ENCODE measurements at places on chromosomes 12 and 14. TPM values are rescaled to one million over a fixed set of nuclear protein-coding genes. Genes with fewer than 3 reads are reported as not detected.

DNA sequence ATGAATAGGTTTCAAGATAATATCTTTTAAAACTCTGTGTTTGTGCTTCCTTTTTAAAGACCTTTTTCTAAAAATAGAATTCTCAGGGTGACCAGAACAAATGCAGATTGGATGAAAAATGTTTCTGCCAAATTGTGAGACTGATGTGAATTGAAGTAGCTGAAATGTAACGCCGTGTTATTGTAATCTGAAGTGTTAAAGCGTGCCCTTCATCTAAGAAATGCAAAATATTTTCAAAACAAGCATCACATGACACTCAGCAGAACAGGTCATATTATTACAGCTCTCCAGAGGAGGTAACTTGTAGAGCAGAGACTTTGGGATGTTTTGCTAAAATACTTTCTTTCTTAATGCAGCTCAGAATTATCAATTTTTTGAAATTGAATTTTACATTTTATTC is 90.0 kb upstream of the PLEKHA5 start:
- no peak for DNase-seq

GRCh38 chr14:68928770-68929550 is 50.1 kb downstream of the ACTN1 start:
- no peak for DNase-seq

DNA sequence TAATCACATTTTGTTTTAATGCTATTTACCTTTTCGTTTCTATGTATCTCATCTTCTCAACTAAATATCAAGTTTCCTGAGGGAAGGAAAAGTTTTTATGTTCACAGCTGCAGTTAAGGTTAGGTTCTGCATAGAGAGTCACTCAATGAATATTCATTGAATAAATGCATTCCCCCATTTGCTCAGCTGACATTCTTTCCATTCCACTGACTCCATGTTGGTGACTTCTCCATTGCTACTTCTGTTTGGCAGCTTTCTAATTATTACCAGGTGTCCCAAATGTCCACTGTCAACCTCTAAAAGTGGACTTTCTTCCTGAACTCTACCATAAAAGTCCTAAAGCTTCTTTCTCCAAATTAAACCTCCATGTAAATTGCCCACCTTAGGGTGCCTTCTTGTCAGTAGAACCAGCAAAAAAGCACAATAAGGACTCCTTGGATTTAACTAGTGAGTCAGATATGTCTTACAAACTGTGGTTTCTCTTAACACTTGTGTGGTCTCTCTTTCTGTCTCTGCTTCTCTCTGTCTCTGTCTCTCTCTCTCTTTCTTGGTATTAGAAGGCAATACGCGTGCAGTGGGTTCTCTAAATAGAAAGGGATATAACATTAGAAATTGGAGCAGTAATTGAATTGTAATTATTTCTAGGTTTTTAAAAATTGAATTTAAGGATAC is 85.9 kb downstream of the TMEM117 start:
- DNase-seq, result no peak

DNA sequence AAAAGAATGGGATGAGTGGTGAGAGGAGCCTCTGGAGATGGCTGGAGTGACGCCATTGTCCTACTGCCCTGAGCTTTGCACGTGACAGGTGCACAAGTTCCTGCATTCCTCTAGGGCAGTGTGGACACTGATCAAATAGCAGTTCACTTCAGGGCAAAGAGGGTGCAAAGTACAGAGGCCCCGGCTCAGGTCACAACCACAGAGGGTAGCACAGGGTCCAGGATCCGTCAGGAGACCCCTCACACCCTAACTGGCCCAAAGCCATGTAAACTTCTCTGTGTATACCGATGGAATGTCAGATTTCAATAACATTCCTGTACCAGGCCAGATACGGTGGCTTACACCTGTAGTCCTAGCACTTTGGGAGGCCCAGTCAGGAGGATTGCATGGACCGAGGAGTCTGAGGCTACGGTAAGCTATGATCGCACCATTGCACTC is 10.4 kb upstream of the FBLN5 start:
- DNase-seq, result no peak

GRCh38 chr12:112559784-112560183 is 141.0 kb downstream of the PTPN11 start:
- no peak for DNase-seq

DNA sequence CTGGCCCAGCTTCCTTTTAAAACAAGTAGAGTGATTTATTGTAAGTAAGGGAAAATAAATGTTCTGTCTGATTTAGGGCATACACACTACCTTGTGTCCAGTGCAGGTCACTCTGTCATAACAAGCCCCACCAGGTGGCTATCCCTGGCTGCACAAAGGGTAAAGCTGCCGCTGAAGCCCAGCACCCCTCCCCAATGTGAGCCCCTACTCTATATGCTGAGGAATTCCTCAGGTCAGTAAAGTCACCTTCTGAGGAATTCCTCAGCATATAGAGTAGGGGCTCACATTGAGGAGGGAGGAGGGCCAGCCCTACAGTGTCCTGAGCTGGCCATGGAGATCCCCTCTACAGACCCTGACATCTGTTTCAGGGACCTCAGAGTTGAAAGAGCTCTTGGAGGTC is 67.2 kb downstream of the TBC1D30 start:
- no peak for DNase-seq

DNA sequence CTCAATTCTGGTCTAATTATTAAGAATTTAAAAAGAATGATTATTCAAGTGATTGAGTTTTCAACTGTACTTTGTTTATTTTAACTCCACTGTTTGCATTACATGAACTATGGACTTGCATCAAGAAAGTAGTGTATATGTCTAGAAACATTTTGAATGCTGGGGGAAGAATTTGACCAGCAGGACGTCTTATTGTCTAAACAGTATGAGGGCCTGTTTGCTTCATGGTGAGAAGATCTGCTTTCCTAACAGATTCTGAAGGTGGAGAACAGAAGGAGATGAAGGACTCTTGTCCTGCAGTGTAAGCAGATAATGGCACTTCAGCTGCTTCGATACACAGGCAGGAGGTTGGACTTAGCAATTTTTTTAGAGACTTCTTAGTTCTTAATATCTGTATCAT is 176.0 kb downstream of the DACT1 start:
- DNase-seq, result no peak

DNA sequence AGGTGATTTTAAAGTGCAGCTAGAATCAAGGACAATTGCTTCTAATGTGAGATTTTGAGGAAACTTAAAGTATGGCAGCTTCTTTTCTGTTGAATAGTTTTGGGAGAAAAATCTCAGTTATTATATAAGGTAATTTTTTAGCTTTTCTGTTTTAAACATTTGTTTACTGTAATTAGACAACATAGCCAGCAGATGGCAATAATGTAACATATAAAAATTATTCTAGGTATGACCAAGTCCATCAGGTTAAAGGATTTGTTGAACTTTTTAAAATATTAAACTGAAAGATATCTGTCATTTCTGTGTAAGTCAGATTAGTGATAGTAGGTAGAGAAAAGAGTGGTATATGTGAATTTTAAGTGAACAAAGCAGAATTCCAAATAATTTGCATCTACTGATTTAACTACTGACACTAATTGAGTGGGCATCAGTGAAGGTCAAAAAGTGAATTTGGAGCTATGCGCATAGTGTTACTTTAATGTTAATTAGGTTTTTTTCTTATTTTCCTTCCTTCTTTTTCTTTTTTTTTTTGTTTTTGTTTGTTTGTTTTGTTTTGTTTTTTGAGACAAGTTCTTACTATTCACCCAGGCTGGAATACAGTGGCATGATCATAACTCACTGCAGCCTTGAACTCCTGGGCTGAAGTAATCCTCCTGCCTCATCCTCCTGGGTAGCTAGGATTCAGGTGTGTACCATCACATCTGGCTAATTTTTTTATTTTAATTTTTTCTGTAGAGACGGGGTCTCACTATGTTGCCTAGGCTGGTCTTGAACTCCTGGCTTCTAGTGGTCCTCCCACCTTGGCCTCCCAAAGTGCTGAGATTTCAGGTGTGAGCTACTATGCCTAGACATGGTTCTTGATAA is 18.6 kb downstream of the PRORP start:
- no peak for DNase-seq

GRCh38 chr14:77498984-77499527 is 440 bp upstream of the ISM2 start:
- no peak for DNase-seq

DNA sequence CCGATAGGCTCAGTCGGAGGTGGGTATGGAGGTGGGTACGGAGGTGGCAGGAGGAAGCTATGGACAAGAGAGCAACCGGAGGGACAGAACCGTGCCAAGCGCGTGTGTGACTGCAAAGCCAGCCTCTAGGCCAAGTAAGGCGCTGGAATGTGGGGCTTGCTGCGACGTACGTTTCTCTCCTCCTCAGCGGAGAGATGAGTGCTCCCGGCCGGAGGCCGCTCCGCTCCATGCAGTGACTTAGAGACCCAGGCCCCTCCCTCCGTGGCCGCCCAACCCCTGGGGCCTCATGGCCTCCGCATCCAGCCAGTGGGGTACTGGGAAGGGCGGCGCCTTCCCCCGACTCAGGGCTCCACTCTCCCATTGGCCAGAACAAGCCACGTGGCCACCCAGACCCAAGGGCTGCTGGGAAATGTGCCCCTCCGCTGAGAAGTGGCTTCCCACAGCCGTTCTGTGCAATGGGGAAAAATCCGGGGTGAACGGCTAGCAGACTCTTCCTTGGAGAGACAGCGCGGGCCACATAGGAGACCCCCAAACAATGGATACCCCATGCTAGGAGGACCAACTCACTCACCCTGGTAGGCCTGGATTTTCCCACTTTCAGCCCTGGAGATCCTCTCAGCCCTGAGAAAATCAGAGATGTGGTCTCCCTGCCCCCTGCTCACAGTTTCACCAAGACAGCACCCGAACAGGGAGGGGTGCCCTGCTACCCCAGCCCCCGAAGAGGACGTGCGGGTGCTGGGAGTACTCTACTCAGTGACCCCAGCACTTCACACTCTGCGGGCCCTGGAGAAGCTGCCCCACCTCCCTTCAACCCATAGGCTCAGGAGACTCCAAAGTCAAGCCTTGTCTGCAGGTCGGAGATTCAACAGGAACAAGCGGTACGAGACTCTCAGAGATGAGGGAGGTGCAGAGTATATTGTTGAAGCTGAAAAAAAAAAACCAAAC is 66.7 kb downstream of the RIMBP2 start:
- DNase-seq, result peak; percentile 33

GRCh38 chr12:24591079-24591626 is 357.7 kb downstream of the BCAT1 start:
- DNase-seq, result no peak

DNA sequence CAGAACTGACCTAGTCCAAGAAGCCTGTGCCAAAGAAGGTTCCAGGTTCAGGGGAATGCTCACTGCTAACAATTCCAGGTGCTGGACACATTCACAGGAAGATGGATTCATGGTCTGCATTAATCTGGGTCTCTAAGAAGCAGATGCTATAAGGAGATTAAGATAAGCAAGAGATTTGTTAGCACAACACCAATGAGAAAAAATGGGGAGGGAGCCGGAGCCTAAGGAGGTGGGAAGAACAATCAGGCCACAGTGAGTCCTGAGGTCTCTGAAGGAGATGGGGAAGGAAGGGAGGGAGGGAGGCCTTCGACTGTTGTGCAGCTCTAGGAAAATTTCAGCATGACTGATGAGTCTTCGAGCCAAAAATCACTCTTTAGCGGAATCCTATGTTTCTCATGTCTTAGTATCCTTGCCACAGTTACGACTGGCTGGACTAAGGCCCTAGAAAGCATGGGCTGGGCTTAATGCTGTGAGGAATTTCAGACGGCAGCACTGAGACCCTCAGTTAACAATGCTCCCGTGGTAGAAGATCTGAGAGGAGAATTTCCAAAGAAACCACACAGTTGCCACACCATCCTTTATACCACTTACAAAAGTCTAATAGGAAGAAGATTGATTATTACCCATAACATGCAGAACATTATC is 31.5 kb upstream of the PTGDR start:
- no peak for DNase-seq

DNA sequence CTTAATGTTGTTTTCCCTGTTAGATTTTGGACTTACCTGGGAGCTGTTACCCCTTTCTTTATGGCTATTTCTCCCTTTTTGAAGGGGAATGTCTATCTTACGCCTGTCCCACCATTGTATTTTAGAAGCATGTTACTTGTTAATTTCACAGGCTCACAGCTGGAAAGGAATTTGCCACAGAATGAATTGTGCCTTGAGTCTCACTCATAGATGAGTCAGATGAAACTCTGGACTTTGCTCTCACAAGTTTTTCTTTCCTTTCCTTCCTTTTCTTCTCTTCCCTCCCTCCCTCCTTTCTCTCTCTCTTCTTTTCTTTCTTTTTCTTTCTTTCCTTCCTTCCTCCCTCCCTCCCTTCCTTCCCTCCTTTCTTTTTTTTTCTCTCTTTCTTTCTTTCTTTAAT is 9.3 kb upstream of the ATF7IP start:
- DNase-seq, result no peak

DNA sequence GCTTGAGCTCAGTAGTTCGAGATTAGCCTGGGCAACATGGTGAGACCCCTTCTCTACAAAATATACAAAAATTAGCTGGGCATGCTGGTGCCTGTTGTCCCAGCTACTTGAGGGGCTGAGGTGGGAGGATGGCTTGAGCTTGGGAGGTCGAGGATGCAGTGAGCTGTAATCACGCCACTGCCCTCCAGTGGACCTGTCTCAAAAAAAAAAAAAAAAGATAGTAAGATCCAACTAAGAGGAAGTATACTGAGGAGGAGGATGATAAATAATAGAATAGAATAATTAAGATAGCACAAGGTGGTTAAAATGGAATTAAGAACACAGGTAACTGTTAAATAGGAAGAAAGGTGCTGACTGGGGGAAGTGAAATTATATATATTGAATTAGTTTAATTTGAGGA is 37.0 kb upstream of the BAZ1A start:
- no peak for DNase-seq

DNA sequence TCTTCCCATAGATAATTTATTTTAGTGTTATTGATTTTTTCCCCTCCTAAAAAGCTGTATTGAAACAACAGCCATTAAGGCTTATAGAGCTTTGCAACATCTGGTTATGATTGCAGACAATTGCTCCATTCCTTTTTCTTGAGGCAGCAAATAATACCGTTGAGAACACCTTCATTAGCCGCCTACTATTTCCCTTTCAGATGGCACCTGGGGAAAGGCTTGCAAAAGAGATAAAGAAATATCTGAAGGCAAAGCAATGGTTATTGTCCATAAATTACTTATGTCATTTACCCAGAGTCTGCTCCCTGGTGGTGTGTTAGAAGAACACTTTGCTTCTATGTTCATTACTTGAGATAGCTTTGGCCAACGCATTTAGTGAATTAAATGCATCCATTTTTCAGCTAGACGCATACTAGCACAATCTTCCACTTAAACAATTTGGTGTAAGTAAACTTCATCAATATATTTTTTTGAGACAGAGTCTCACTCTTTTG is 377.8 kb downstream of the KCNH5 start:
- DNase-seq, result no peak

- no peak for DNase-seq
Measured at GRCh38 chr14:24398293-24398652, 530 bp upstream of the NYNRIN start.

GRCh38 chr14:39351708-39352107 is 80.5 kb downstream of the FBXO33 start:
- DNase-seq, result no peak

CEBPE gene
- total RNA-seq, result not detected

BBOF1 gene
- total RNA-seq, result 10.6 TPM

GUCY2C gene
- 1.3 TPM for total RNA-seq

SLC5A8 gene
- total RNA-seq, result 0.33 TPM

FLRT2 gene
- total RNA-seq, result 12.6 TPM

CMTM5 gene
- total RNA-seq, result 0.64 TPM

PABPN1 gene
- 45.9 TPM for total RNA-seq

ERGIC2 gene
- 23.9 TPM for total RNA-seq

SELPLG gene
- 5.2 TPM for total RNA-seq

CFAP251 gene
- total RNA-seq, result 4.8 TPM

POTEG gene
- not detected for total RNA-seq

WNT5B gene
- total RNA-seq, result 4.0 TPM

RASAL1 gene
- 1.3 TPM for total RNA-seq

KRT6C gene
- total RNA-seq, result not detected

PUS1 gene
- 31.5 TPM for total RNA-seq

ANKRD33 gene
- total RNA-seq, result not detected

ALDH1L2 gene
- 7.8 TPM for total RNA-seq

DIO2 gene
- total RNA-seq, result 2.3 TPM
